Stimulated activated CD8-positive, alpha-beta memory T cell treated with anti-CD3 and anti-CD28 coated beads, Interleukin-4, amount 100 ng/mL, for 1 hour (primary cell): ENCODE measurements at places on chromosomes 6 and 20.

- DNase-seq: no peak
Observed at GRCh38 chr20:25860531-25861150, 164.0 kb upstream of the ZNF337 start.

GRCh38 chr6:10591422-10592160, 70.4 kb downstream of the GCNT2 start:
- no peak for DNase-seq

- DNase-seq: no peak
Observed at GRCh38 chr20:9032758-9033157, 36.1 kb upstream of the PLCB4 start.

DNA sequence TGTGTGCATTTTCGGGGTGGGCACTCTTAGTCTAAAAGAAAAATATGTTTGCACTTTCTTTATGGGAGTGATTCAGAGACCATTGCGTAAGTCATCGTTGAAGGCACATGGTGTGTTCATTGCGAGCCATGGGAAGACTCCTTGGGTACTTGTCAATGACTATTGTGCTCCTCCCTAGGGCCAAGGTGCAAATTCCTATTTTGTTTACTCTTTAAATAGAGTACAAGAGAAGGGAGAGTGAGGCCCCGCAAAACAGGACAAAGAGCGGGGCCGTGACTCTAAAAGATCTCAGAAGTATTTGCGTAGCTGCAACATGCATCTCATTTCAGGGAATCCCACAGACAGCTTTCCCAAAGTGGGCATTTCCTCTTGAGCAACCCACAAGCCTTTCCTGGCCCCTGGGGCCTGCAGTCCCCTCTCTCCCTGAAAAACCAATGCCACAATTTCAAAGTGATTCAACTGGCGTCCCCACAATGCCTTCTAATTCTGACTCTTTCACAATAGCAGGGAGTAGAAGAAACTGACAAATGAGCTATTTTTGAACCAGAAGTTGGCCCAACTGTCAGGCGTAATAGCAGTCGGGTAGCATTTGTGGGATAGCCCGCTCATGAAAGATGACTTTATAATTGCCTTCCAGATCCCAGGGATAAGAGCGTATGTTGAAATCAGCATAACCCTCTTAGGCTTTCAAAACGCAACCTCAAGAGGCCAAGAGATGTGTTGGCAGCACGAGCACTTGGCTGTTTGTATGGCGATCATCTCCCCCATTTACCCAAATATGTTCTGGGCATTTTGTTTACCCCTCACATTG, 277.9 kb upstream of the BMP2 start:
- no peak for DNase-seq

DNA sequence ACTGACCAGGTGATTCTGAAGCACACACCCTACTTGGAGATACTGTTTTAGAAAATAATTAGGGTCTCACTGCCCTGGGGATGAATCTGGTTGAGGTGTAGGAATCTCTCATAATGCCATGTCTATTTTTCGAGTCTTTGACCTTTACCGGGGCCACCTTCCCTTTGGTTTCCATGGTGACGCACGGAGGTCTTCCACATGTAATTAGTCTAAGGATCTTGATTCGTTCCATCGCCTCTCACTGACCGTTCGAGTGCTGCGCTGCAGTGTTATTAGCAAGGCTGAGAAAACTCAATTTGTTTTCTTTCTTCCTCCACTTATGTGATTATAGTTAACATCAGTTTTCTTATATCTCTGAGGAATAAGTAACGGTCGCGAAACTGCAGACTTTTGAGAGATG, 144.3 kb upstream of the SPACA1 start:
- DNase-seq: no peak

DNA sequence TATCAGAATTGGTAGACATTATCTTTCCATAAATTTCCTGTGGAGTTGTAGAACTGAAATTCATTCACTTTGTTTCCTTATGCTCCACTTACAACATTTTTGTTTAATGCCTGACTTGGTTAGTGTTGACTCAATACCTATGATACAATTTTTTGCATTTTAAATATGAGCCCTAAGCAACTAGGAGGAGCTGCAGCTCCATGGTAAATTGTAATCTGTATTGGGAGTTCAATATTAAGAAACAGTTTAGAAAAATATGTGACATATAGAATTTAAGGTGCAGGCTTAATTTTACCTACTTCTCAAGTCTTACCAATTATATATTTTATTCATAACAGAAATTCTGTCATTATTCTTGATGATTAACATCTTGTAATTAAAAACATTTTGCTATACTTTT, 868.3 kb downstream of the EYS start:
- no peak for DNase-seq

GRCh38 chr20:50510706-50511542, 741 bp downstream of the PTPN1 start:
- no peak for DNase-seq

DNA sequence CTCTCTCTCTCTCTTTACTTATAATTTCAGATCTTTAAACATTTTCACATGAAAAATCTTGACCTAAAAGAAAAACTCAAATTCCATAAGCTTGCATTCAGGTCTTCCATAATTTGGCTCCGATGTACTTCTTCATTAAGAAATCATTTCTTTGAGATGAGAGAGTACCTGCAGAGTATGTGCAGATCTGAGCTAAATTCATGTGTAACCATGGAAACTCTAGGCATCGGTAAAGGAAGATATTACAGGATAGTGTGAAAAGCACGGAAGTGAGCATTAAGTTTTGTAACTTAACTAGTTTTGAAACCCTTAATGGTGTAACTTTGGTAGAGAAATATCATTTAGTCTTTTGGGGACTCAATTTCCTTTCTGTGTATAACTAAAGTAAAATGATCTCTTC, 295.9 kb upstream of the SOX4 start:
- DNase-seq: no peak

- no peak for DNase-seq
Observed at GRCh38 chr6:16576451-16577368, 184.6 kb downstream of the ATXN1 start.

- no peak for DNase-seq
Observed at GRCh38 chr6:68726337-68726736, 91.3 kb downstream of the ADGRB3 start.

GRCh38 chr6:81979767-81980166, 227.3 kb upstream of the TENT5A start:
- no peak for DNase-seq

GRCh38 chr6:95309545-95309944, 267.8 kb upstream of the MANEA start:
- DNase-seq: no peak

DNA sequence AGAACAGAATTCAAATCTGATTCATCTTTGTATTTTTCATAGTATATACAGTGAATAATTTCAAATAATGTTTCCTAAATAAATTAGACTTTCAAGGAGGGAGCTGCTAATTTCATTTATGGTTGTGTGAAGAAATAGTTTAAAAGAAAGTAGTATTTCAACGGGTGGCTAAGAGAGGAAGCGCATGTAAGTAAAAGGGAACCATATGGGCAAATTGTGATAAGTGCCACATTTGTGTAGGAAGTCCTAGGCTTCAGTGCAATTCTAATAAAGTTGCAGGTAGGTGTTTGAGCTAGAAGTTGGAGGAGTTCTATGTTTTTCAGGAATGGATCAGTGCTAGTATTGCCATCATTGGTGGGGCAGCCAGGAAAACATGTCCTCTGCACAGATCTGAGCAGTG, 178.8 kb upstream of the PRDM1 start:
- no peak for DNase-seq

- DNase-seq: no peak
Observed at GRCh38 chr20:10667077-10667401, 6.8 kb downstream of the JAG1 start.

- DNase-seq: no peak
Observed at GRCh38 chr6:4889701-4890100, 113.5 kb downstream of the CDYL start.

DNA sequence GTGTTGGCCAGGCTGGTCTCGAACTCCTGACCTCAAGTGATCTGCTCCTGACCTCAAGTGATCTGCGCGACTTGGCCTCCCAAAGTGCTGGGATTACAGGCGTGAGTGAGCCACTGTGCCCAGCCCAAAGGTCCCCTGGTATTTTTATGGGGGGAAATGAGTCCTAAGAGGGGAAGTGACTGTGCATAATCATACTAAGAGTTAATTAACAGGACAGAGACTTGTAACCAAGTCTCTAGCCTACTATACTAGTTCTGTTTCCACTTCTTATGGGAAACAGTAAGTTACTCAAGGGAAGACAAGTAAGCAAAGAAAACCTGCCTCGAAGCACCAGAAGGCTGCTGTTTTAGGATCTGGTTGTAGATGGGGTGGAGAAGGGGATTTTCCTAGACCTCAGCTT, 27.9 kb downstream of the TCF15 start:
- no peak for DNase-seq

- no peak for DNase-seq
Observed at GRCh38 chr6:108564178-108564577, 3.5 kb downstream of the FOXO3 start.

DNA sequence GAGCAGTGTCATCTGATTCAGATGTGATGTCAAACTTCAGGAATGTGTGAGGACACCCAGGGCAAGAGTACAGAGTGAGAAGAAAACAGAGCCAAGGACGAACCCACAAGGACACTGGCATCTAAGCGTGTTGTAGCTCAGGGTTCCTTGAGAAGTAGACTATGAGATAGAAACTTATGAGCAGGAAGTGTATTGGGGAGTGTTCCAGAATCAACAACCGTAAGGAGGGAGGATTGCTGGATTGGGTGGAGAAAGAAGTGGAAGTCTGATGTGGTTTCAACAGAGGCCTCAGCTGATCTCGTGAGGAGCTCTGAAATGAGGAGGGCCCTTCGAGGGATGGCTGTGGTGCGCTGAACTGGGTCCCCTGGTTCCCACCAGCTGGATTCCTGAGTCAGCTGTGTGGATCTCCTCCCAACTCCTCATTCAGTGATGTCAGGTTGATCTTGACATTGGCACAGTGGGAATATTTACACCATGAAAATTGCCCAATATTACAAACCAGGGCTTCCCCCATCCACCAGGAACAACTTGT, 25.7 kb upstream of the IGF2R start:
- no peak for DNase-seq

DNA sequence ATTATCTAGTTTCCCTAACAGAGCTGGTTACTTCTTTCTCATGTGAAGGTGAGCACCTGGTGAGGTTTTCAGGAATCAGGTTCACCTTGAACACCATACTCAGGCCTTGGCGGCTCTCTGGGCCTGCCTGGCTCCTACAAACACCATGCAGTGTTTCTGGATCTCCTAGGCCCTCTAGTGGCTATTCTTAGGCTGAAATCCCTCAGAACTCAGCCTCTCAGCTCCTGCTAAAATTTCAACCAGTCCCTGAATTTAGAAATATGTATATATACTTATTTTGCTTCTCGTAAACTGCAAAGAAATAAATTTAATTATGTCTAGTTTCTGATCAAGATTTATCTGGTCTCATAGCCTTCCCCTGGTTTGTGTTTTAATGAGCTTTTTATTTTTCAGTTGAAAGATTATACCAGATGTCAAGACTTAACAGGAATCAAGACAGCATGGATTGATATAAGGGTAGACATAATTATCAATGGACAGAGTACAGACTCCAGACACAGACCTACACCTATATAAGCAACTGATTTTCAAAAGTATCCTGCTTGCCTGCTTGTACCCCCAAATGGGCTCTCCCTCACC, 55.9 kb downstream of the ANKEF1 start:
- DNase-seq: no peak

DNA sequence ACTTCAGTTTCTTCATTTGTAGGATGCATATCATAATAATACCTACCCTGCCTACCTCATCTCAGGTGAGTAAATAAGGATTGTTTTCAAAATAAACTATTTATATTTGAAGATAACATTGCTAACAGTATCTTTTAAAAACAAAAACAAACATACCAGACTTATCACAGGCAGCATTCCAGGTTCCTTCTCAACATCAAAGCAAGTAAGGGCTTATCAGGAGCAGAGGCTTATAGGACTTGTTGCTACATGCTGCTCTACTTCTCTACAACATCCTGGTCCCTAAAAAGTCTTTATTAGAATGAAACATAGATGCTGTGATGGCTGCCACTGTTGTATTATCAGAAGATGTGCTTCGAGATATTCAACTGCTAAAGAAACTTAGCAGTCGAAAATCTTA, 149.2 kb upstream of the PRDM1 start:
- no peak for DNase-seq

GRCh38 chr6:71675386-71675785, 211.0 kb upstream of the RIMS1 start:
- no peak for DNase-seq

DNA sequence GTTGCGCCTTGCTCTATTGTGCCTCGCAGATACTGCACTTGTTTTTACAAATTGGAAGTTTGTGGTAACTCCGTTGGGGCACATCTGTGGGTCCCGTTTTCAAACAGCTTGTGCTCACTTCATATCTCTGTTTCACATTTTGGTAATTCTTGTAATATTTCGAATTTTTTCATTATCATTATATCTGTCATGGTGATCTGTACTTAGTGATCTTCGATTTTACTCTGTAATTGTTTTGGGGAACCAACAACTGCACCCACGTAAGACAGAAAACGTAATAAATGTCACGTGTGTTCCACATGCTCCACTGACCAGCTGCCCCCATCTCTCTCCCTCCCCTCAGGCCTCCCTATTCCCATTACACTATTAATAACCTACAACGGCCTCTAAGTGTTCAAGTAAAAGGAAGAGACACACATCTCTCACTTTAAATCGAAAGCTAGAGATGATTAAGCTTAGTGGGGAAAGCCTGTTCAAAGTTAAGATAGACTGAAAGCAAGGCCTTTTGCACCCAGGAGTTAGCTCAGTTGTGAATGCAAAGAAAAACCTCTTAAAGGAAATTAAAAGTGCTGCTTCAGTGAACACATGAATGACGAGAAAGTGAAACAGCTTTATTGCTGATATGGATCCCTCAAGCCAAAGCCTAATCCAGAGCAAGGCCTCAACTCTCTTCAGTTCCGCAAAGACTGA, 26.9 kb downstream of the TTLL2 start:
- no peak for DNase-seq

GRCh38 chr6:134047673-134048072, 4.8 kb downstream of the SLC2A12 start:
- DNase-seq: no peak

DNA sequence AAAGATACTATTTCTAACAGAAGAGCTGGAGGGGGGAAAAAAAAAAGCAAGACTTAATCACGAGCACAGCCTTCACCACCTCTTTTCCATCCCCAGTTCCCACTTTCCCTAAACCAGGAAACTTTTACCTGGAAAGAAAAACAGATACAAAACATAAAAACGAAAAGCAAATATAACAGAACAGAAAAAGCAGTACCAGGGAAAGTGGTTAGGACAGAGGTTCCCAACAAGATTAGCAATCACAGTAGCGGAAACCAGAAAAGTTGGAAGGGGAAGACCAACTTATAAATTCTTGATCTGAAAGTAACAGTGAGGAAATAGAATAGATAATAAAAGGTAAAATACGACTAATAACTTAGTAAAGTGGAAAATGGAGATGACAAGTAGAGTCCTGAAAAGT, 1.2 kb downstream of the DDX39B start:
- DNase-seq: no peak

DNA sequence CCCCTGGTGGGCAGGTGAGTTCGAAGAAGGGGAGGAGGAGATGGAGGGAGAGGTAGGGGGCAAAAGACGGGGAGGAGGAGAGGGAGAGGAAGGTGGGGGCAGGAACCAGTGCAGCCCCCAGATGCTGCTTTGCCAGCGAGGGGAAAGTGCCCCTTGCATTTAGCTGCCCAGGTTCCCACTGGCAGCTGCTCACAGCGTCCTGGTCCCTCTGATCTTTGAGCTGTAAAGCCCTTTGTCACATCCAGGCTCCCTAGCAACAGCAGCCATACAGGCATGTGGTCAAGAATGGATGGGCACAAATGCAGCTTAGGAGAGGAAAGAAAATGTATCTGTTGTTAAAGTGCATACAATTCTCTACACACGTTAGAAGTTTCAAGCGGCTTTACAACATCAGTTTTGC, 160.9 kb downstream of the CD83 start:
- DNase-seq: no peak

- no peak for DNase-seq
Observed at GRCh38 chr20:16352321-16352720, 220.9 kb downstream of the KIF16B start.
